ENCODE measurements at places on chromosomes 11 and 22.
A peak's percentile ranks its signal among the peaks of the same experiment; 100 is the strongest.

GRCh38 chr11:111764621-111765020 lies 1.6 kb downstream of the PPP2R1B start:
- no peak for DNase-seq

DNA sequence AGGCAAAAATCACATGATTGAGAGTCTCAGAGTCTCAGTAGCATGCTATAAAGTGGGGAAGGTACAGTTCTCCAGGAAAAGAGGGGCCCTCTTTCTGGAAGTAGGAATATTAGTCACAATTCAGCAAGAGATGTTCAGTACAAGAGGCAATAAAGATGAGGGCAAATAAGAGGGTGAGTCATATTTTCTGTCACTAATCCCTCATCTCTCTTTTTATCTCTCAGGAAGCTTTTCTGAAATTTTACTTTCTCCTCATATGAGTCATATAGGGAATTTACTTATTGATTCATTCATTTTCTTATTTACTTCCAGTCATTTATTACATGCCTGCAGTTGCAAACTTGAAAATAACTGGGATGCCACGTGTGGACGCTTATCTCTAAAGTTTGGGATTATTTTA lies 3.4 kb upstream of the NXPE1 start:
- DNase-seq: no peak

DNA sequence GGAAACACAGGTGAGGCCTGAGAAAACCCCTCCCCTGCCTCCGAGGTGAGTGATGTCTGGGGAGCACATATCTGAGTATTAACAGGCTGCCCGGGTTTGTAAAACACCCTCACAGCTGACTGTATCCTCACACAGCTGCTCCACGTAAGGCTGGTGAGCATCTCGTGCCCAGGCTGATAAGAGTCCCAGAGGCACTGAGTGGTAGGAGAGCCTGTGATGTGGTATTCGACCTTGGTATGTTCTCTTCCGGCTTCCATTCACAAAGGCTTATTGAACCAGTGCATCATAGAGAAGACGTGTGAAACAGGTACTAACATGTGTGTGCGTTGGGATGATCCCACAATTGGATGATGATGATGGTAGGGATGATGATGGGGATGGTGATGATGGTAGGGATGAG lies 71.7 kb downstream of the RASSF10 start:
- DNase-seq: no peak

GRCh38 chr22:28435982-28436381 lies 243.7 kb downstream of the TTC28 start:
- DNase-seq: no peak

GRCh38 chr11:87491381-87491780 lies 453.6 kb downstream of the TMEM135 start:
- DNase-seq: no peak

DNA sequence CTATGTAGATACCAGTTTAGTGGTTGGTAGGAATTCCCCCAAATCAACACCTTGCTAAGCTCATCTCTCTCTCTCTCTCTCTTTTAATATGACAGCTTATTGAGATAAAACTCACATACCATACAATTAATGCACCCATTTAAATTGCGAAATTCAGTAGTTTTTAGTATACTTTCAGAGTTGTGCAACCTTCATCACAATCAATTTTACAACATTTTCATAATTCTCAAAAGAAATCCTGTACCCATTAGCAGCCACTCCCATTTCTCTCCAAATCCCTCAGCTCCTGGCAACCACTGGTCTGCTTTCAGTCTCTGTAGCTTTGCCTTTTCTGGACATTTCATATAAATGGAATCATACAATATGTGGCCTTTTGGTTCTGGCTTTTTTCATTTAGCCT lies 13.3 kb downstream of the NNMT start:
- no peak for DNase-seq

DNA sequence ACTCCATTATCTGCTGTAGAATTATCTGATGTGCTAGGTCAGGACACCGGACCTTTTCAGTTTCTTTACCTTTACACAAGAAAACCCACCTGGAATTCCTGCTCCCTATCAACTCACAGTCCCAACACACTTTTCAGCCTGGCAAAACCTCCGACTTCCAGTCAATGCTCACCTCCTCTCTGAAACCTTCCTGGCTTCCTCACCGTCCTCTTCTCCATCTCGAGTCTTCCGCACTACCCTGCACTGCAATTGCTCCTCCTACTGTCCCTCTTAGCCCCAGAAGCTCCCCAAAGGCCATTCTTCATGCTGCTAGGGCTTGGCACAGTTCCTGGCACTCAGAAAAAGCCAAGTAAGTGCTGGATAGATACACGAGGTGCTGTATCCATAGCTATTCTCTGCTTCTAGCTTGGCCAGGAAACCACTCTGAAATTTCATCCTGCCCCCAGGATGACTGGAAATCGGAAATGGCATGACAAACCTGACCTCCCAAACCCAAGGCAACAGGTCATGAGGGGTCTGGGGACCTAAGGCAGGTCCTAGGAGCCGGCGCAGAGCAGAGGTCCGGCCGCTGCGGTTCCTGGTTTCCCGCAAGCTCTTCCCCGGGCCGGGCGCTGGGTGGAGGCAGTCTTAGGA lies 702 bp downstream of the SYN3 start:
- no peak for DNase-seq

GRCh38 chr22:45546333-45547015 lies 43.8 kb downstream of the FBLN1 start:
- DNase-seq: no peak

DNA sequence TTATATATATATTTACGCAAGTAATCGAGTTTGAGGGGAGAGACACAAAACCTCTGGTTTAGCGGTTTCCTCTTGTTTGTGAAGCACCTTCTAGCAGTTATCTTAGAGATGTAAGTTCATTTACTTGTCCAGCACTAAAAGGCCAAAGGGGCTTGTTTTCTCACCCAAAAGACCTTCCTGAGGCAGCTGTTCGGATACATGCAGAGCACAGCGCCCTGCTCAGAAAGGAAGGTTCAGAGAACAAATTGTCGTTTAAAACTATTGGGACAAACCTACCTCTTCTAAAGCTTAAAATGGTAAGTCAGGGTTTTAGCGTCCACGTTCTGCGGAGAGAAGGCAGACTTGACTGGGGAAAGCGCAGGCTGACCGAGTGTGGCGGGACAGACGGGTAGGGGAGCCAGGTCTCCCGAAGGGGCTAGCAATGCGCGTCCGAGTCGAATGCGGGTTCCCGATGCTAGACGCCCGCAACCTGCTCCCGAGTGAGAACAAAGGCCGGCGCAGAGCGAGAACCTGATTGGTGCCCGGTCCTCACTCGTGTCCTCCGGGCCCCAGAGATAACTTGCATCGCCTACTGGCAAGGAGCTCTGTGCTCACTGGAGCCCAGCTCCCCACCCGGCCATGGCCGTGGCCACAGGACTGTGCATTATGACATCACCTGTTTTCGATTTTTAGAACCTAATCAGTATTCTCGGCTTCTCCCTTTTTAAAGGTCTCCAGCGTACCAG lies 1.0 kb upstream of the SESN3 start:
- peak; percentile 73 for DNase-seq

DNA sequence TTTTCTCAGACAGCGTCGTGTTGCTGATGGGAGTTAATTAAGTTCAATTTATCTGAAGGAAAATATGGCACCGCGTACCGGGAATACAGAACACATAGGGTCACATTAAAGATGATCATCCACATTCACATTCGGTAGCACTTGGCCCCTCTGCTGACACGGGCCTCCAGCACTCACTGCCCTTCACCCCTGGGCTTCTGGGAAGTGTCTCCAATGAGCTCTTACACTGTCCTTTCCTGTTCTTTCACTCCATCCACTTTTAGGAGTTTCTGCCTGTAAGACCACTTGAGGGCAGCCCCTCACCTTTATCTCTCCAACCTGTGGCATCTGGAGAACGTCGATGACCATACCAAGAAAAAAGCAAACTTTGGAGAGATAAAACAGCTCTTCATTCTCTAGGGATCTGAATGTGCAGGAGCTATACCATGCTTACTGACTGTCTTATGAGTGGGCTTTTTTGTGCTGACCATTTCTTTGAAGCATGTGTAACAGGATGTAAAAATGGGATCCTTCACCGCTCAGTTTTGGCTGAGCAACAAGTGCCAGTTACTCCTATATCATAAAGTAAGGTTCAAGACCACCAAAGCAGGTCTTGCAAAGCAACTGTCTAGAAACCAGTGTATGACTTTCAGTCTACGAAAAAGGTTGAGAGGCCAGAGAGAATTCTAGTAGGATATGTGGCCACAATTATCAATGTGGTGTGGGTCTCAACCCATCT lies 1.1 kb upstream of the SERGEF start:
- DNase-seq: no peak

DNA sequence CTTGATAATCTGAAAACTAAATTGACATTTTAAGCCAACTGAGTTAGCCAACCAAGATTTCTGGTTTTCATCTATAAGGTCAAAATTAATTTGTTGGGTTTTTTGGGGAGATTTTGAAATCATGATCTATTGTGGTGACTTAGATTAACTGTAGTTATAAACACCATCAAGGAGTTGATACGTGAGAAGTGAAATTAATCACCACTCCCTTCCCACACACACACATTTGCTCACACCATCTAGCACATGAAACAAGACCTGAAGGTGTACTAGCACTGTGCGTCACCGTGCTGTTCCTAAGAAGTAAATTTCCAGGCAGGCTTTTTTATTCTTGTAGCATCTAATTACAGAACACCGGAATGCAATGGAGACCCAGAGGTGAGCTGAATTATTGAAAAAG lies 2.1 kb downstream of the OR5B21 start:
- DNase-seq: peak; percentile 19

DNA sequence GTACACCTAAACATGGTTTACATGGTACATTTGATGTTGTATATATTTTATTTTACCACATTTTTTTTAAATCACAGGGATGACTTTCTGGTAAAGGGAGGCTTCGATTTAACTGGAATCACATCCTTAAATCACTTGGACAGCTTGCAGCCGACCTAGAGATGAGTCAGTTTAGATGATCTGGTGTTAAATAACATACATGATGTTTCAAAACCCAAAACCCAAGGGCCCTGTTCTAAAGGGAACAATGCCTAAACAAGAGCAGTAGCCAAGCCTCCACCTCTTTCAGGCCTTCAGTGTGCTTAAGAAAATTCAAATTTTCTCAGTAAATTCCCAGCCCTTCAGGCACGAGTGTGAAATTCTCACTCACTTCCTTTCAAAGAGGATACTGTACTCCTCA lies 108.8 kb downstream of the WT1 start:
- DNase-seq: no peak

DNA sequence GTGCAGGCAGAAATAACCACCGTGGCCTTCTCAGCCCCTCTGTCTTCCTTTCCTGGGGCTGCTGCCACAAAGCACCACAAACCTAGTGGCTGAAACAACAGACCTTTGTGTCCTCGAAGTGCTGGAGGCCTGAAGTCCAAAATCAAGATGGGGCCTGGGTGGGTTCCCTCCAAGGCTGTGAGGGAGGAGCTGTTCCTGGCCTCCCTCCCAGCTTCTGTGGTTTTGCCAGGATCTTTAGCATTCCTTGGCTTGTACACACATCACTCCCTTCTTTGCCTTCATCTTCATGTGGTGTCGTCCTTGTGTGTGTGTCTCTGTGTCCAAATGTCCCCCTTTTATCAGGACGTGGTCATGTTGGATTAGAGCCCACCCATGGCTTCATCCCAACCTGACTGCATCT lies 29.0 kb upstream of the PARVG start:
- DNase-seq: no peak

DNA sequence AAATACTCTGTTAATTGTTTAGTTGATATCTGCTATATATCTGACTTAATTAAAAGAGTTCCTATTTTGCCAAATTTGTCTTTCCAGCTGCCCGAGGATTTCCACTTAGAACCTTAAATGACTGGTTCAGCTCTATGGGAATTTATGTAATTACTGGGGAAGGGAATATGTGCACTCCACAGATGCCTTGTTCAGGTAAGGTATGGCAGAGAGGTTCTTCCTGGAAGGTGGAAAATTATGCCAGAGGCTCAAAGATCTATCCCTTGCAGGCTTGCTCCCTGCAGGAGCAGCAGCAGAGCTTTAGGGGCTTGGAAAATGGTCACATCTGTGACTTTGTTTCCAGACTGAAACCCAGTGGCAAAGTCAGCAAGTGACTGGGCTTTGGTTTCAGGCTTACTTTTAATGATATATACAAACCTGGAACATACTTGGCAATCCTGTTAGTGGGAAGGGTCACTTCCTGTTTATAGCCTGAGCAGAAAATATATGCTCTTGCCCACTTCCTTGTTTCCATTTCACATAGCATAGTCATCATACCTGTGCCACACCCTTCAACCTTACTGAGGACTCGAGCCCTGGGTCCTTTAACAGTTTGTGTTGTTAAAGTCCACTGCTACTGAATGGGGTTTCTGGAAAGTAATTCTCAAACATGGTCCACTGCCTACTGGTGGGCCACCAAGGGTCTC lies 23.7 kb downstream of the WBP2NL start:
- DNase-seq: no peak

Measured in stimulated activated CD4-positive, alpha-beta T cell treated with anti-CD3 and anti-CD28 coated beads, Interleukin-4, amount 100 ng/mL, for 24 hours (primary cell).